ENCODE measurements at places on chromosomes 4 and X.

- no peak for DNase-seq
These were observed 48.5 kb downstream of the SMAD1 start for GRCh38 chr4:145530189-145530588.

- no peak for DNase-seq
These were observed 2.1 kb downstream of the TIGD2 start for GRCh38 chr4:89113415-89113814.

- DNase-seq, result no peak
These were observed 87.5 kb upstream of the DHX15 start for GRCh38 chr4:24671849-24672248.

GRCh38 chrX:45992402-45993123 is 552.7 kb downstream of the ZNF674 start:
- DNase-seq, result no peak

DNA sequence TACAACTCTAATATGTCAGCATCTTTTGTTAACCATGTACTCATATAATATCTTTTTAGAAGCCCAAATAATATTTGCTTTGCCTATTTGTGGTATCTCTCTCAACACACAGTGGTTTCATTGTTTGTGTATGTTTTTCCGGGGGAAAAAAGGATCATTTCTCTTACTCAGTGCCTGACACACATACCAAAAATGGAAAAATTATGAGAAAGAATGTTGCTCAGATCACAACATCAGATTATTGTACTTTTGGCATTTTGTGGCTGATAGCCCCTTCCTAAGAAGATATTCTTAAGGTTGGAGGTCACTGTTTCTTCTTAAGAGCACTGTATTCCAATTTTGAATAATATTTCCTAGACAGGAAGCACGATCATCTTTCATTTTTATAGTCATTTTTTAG is 93.6 kb downstream of the PDLIM5 start:
- no peak for DNase-seq

DNA sequence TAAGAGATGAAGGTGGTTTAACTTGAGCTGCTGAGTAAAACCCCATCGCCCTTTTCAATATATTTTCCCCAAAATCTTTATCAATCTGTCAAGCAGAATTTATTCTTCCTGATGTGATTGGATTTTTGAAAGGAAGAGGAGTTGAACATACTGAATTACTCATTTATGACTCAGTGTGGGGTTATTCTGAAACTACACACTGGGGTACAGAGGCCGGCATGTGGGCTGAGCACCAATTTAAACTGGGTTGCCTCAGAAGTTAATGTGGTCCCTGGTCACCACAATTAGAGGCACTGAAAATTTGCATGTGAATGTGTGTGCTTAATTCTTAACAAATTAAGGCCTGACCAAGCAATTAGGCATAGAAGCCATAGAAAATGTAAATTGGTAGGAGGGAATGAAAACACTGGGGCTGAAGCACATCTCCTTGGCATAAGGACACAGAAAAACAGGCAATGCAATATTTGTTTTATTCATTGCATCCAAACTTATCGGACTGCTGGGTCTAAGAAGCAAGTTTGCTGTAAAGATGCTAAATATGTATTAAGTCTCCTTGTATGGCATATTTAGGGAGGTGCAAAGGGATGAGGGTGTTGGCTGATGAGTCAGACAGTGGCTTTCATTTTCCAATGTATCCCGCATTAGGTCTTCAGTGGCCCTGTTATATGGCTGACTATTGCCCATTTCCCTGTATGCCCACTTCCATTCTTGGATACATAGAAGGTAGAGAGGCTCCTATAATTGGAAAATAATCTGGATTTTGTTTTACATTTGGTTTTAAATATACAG is 170.9 kb downstream of the IL15 start:
- DNase-seq, result no peak

GRCh38 chrX:93591398-93591797 is 82.0 kb downstream of the NAP1L3 start:
- DNase-seq, result no peak

GRCh38 chr4:8775751-8776355 is 95.8 kb downstream of the HMX1 start:
- DNase-seq, result no peak

- DNase-seq, result no peak
These were observed 32.7 kb downstream of the BCORL1 start for GRCh38 chrX:130015181-130015580.

DNA sequence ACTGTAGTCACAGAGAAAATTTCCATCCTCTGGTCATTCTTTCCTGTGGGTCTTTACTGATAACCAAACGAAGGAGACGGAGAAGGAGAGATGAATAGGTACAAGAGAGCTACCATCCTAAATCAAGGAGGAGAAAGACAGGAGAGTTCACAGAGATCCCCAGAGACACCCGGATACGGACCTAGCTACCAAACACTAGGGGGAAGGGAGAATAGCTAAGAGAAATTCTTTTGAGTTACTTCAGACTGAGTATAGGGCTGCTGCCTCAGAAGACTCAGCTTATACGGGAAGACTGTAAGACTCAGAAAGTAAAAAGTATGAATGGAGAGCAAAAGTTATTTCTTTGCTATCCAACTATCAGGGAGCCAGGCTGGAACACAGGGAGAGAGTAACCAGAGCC is 572.1 kb downstream of the C4orf33 start:
- no peak for DNase-seq

DNA sequence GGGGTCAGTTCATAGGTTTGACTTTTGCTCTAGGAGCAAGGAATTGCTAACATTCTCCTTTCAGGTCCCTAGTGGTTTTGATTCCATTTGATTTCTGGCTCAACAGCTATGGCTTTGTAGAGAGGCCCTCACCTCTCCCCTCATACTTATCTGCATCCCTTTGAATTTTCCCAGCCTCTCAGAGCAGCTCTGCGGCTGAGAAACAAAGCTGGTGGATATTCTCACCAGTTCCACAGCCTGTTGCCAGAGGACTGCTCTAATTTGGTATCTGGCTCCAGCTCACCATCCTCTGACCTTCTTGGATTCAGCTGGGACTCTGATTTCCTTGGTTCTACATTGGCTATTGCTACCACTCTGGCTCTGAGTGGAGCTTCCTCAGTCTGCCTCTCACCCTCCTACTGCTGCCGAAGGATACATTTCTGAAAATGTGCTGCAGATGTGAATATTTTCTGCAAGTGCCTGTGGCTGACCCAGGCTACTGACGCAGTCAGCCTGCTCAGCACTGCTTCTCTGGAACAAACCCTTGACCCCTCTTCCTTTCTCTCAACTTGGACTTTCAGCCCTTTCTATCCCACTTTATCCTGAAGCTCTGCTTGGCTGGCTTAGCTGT is 110.9 kb upstream of the ENPEP start:
- no peak for DNase-seq

GRCh38 chrX:44951572-44952067 is 78.6 kb downstream of the KDM6A start:
- DNase-seq, result no peak

Data from stimulated activated CD4-positive, alpha-beta T cell treated with anti-CD3 and anti-CD28 coated beads, Interleukin-4, amount 100 ng/mL, for 4 hours (primary cell).